OCI-M1 (cell line): ENCODE measurements at places on chromosomes 11 and 22.

DNA sequence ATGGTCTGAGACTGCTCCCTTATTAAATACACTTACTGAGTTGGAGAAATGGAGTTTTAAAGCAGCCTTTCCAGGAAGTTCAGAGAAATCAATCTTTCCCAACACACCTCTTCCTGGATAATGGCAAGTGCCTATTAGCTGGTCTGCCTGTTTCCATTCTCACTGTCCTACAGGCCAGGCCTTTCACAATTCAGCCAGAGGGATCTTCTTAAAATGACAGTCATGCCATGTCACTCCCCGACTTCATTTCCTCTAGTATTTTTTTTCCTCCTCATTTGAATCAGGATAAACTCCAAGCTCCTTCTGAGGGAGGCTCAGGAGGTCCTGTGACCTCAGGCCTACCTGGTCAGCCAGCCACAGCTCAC lies 62.6 kb downstream of the FDX1 start:
- DNase-seq: no peak

DNA sequence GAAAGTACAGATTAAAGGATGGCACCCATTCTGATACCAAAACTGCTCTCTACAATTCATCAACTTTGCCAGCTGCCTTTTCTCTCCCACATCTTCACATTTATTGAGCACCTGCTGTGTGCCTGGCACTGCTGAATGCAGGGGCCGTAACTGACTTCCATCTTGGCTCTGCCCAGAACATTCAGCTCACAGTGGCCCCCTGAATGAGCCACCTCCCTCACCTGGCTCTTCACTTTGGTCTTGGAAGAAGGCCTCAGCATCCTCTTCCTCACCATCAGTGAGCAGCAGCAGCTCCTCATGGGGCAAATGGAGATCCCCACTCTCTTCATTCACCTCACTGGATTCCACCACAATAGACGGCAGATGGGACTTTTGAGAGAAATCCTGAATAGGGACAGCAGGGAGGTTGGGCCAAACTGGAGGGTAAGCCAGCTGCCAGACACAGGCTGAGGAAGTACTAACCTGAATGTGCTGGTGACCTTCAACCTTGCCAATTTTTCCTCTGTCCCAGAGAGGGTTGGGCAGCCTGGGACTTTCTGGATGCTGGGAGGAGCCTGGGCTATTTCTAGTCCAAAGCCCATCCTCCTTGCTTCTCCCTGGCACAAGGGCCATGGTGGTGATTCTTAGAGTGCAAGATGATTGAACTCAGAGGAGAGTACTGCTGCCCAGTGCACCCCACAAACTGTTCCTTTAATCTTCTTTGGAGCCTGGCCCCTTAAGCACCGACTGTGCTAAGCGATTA lies 1.9 kb upstream of the UQCC3 start:
- DNase-seq: peak; percentile 31

DNA sequence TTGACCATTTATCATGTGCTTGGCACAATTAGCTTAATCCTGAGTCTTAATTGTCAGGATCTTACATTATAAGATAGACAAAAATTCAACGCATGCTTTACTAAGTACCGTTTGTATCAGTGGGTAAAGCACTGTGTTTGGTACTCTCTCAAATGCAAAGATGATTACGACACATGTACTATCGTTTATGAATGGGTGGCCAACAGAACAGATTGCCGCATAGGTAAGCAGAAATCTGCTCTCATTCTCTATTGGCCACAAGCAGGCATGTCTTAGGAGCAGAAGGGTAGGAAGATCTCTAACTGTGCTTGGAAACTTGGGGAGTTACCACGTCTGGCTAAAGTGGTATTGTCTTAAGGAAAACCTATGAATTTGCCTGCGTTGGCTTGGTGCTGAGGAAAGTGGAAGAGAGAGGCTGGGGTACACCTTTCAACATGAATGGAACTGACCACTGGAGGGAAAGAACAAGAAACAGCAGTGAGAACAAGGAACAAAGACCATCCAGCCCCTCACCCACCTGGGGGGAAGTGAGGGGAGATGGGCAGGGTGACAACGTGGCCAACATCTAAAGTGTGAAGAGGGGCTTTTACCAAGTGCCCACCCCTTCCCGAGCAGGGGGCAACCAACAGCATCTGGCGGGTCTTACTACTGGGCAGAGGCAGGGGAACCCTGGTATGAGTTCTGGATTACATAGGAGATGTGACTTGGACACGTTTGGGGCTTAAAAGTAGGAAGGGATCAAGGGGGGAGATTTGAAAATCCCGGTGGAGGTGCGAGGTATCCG lies 1.0 kb upstream of the TUBA8 start:
- no peak for DNase-seq

DNA sequence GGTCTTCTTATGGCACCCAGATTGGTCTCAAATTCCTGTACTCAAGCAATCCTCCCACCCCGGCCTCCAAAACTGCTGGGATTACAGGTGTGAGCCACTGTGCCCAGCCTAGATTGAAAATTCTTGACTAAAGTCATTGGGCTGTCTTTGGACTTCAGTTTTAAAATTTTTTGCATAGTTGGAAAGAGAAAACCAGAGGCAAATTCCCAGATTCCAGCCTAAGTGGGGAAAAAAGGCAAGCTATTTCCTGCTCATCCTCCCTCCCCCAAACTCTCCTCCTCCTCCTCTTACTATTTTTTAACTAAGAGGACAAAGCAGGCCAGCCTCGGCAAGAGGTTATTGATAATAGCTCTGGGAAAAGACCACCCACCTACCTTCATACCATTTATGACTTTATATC lies 78.6 kb upstream of the CLMP start:
- no peak for DNase-seq

GRCh38 chr11:71566081-71566620 lies 788 bp downstream of the KRTAP5-10 start:
- DNase-seq: no peak

DNA sequence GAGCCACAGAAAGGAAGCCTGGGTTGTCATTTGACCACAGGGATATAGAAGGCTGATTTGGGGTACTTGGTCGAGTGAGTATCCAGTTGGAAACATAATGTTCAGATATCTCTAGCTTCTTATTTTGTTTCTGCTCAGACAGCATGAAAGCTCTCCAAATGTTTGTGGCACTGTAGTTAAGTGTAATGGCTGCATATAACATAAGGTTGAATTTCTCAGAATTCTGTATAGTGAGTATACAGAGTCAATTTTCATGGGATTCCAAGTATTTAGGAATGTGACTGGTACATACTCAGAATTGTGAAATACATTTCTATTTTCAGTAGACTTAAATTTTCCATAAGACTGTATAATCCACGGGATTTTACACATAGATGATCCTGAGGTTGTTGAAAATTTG lies 2102.1 kb upstream of the RAG2 start:
- peak; percentile 38 for DNase-seq

DNA sequence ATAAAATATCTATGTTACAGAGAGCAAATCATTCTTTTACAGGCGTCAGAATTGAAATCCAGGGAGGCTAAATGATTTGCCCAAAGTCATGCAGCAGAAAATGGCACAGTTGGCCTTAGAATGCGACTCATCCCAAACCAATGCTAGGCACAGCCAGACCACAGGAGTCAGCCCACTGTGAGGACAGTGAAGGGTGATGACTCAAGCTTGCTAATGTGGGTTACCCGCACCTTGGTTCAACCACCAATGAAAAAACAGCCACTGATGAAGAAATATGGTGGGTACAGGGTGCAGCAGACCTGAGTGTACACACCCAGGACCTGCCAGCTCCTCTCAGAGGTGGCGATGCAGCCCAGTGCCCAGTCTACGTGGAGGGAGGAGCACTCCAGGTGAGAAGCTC lies 89.7 kb downstream of the ZC3H12C start:
- no peak for DNase-seq

- DNase-seq: no peak
Measured at GRCh38 chr11:11618973-11619435, 2.8 kb downstream of the GALNT18 start.

DNA sequence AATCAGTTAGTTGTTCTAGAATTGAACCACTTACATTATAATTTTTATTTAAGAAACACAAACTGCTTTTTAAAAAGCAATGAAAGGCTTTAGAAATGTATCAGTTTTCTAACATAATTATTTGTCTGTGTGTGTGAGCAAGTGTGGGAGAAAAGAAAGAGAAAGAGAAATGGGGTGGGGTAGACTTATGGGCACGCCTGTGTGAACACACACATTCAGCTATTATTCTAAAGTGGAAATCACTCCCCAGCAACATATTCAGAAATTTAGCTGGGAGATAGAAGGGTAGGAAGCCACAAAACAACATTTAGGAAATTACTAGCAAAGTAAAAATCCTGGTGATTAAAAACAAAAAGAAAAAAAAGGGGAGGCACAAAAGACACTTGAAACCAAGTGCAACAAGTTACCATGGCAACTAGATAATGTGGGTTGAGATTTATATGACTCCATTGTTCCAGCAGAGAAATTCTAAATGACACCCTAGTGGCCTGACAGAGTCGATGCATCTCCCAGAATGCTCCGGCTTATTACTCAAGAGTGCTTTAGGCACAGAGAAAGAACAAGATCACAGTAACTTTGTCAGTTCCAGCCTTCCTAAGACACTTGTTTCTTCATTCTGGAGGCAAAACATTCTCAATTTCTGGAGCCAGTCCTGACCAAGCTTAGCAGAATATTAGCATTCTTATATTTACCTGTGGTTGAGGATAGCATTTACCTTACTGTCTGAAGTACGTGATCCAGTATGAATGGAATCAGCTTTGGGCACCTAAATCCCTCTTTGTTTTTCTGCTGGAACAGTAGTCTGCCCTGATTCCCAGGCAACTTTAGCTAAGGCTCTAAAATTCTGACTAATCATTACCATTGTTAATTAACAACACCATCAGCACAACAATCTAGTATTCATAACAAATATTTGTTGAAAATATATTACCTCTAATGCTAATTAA lies 444.4 kb downstream of the DLG2 start:
- DNase-seq: peak; percentile 98

DNA sequence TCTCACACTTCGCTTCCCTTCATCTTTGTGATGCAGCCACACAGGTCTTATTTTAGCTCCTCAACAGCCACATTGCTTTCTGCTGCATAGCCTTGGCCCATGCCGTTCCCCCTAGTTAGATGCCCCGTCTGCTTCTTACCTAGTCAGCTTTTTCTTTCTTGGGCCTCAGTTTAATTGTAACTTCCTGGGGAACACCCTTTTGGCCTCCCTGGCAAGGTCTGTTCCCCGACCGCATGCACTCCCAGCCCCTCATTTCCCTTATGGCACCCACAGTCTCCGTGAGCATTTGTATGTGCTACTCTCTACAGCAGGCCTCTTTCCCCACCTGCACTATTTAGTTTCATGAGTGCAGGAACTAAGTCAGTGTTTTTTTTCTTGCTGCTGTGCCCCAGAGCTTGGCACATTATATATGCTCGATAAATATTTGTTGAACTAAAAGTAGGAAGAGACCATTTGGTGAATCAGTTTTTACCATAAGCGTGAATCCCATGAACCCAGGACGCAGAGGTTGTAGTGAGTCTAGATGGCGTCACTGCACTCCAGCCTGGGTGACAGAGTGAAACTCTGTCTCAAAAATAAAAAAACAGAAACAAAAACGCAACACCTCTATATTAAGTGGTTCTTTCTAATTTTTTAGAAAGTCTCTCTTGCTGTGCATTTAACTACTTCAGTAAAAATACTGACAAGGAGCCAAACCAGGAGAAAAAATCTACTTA lies 38.5 kb downstream of the TNRC6B start:
- DNase-seq: no peak

GRCh38 chr11:20634044-20634443 lies 34.6 kb downstream of the SLC6A5 start:
- DNase-seq: peak; percentile 2

DNA sequence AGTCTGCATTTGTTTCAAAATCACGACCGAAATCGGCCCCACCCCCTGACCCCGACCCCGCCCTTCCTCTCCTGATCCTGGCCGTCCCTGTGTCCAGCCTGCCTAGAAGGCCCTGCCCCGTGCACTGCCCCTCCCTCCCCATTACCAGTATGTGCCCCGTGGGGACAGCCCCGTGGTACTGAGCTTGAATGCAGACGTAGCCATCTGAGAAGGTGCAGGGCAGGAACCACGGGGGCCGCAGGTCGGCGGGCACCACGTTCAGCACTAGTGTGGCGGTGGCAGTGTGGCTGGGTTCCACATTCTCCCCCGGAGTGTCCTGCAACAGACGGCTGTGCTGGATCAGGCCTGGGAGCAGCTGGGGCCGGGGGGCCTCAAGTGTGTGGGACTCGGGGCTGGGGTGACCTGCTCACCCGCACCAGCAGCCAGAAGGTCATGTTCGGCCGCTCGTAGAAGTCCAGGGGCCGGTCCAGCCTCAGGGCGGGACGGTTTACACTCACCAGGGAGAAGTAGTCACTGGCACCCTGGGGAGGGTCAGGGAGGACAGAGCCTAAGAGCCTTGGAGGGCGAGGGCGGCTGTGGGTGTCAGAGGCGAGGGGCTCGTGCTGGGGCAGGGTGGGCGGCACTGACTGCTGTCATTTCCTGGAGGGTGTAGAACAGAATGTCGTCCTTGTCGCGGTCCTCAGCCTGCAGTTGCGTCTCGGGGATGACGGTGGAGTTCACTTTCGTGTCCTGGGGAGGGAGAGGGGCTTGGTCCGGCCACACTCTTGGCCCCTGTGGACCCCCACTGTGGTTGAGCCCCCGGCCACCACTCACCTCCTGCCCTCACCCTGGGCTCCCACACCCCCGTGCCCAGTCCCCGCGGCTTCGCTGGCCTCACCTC lies 3.6 kb downstream of the CDHR5 start:
- no peak for DNase-seq

DNA sequence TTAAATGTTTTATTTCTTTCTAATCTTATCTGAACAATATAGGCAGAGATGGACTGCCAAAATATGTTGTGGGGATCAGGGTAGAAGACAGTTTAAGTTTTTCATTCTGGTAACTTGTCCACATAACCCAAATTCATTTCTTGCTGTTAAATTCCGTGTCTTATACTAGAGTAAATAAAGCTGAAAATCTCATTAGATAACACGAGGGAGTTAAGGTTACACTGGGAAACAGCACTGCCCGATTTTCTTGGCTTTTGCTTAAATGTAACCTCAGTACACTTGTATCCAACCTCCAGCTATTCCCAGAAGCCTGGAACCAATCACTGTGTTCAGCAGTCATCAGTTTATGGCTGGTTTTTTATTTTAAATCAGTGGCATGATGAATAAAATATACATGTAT lies 48.2 kb downstream of the MICAL3 start:
- DNase-seq: no peak

DNA sequence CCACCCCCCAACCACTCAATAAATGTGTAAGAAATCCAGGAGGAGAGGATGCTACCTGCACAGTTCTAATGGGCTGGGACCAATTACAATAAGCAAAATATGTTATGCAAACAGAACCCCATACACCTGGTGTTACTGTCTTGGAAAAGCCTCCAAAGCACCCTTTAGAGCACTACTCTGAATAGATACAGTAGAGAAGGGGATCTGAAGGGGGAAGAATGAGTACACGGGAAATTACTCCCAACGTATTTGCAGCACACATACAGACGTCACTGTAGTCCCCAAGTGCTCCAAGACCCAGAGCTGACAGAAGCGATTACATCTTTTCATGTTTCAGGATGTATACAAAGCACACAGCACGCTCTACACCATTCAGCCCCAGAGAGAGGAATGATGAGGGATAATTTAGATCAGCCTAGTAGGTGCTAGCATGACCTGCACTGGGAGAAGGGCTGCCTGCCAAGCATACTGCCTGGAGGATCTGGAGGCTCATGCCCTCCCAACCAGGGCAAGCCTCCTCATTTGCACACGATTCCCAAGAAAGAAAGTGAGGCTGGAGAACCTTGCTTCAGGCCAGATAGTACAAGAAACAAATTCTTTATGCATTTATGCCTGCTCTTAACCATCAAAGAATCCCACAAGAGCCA lies 63.8 kb downstream of the AMBRA1 start:
- DNase-seq: no peak
